Thoracic aorta (tissue), 2 donors: ENCODE measurements at places on chromosomes 12 and 14. TPM values are rescaled to one million over a fixed set of nuclear protein-coding genes. Genes with fewer than 3 reads are reported as not detected.

The PAWR gene
- total RNA-seq: 78.9 TPM

The ANKRD33 gene
- total RNA-seq: not detected

The PZP gene
- total RNA-seq: not detected

- no peak overlapping the region for H3K4me3 ChIP-seq
- H3K36me3 ChIP-seq: peaks cover 3% of the 10 kb centered on the region
- H3K27ac ChIP-seq: no peak overlapping the region
- H3K27me3 ChIP-seq: no peaks in the 10 kb centered on the region
- no peak for DNase-seq
Observed at GRCh38 chr14:54529811-54530210, 20.1 kb downstream of the CGRRF1 start.

- H3K4me1 ChIP-seq: peaks cover 11% of the 10 kb centered on the region
- DNase-seq: no peak
- no peak overlapping the region for H3K27ac ChIP-seq
Observed at GRCh38 chr12:2583091-2583497, 211.7 kb upstream of the FKBP4 start.

The A2M gene
- 1,118 TPM for total RNA-seq
